ENCODE measurements at places on chromosomes 13 and 19. TPM values are rescaled to one million over a fixed set of nuclear protein-coding genes. Genes with fewer than 3 reads are reported as not detected.
A peak's percentile ranks its signal among the peaks of the same experiment; 100 is the strongest.

DNA sequence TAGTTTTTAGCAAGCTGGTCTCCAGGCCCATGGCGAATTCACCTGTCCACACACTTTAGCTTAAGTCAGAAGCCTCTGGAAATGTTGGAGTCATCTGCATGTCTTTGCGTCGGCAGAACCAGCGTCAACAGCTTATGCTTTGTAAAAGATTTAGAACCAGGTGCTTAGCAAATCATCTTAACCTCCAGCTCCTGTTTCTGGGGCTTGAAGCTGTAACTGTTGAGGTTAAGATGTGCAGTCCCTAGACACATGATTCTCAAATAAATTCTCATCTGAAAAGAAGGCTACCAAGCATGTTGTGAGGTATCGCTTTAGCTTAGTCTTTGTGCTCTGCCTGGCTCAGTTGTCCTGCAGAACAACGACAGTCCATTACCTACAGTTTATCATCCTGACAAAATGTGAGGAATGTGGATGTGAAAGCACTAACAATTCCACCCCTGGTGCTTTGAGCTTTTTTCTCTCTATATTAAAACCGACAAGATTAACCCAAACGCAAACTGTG lies 4.4 kb downstream of the EFNB2 start:
- no peak for DNase-seq

DNA sequence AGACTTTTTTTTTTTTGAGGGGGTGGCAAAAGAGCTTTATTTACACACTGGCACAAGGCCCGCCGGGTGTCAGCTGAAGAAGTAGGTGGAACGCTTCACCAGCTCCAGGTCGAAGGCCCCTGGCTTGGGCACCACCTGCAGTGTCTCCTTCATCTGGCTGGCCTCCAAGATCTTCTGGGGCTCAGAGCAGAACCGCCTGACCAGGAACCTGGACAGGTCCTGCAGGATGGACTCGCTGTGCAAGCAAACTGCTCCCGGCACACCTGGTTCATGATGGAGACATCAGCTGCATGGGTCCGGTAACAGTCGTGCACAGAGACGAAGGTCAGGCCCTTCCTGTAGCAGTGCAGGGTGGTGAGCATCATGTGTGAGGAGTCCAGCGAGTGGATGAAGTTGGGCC lies 4.4 kb upstream of the CYP4F2 start:
- DNase-seq = no peak

- no peak for DNase-seq
Measured at GRCh38 chr19:52492201-52492993, 35.1 kb upstream of the ZNF808 start.

GRCh38 chr13:40148101-40148500 lies 492.6 kb downstream of the COG6 start:
- no peak for DNase-seq

GRCh38 chr13:21297447-21297846 lies 121.0 kb downstream of the MRPL57 start:
- no peak for DNase-seq

DNA sequence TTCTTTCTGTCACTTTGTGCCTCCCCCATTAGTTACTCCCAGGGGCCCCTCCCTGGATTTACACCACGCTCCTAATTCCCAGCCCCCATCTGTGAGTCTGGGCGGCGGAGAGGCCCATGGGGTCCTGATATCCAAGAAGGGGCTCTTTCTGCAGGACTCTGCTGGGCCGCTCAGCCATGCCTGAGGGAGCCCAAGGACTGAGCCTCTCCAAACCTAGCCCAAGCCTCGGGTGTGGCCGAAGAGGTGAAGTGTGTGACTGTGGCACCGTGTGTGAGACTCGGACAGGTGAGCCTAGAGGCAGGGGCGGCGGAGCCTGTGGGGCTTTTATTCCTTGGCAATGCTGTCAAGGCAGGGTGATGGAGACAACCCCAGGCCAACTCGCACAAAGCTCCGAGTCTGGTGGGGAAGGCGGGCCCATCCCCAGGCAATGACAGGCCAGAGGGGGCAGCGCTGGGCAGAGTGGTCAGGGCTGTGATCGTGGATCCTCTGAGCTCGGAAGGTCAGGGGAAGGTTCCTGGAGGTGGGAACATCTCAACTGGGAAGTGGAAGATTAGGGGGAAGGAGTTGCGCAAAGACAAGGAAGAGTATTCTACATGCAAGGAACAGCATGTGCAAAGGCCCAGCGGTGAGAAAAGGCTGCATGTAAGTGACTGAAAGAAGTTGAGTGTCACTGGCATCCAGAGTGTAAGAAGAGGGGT lies 1.6 kb downstream of the PLEKHG2 start:
- no peak for DNase-seq

GRCh38 chr13:88627071-88627470 lies 955.9 kb downstream of the SLITRK5 start:
- no peak for DNase-seq

- no peak for DNase-seq
Measured at GRCh38 chr13:46206143-46206542, 5.6 kb upstream of the LRRC63 start.

DNA sequence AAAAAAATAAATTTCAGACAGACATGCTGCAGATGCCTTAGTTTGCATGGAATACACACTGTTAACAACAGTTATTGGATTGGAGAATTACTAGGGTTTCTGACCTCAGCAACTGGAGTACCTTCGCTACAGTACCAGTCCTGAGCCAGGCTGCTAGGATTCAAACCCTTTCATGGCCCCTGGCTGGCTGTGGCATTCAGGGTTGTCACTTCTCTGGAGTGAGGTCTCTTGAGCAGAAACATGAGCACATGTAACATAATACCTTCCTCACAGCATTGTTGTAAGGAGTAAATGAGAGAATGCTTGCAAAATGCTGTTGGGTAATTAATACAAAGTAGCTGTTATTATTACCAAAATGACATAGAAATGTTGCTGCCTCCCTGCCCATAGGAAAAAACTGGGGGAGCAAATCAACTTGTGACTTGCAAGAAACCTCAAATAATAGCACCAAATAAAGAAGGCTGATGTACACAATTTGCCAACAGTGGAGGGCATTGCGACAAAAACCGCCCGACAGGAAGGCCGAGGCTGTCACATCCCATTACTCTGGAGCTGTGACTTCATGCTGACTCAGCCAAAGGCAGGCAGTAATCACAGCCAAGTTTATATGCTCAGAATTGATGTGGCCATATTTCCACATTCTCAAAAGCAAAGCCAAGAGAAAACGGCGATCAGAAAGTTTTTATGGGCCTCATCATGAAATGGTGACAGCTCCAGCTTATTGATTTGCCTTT lies 100.4 kb downstream of the RFC3 start:
- DNase-seq = peak; percentile 25

DNA sequence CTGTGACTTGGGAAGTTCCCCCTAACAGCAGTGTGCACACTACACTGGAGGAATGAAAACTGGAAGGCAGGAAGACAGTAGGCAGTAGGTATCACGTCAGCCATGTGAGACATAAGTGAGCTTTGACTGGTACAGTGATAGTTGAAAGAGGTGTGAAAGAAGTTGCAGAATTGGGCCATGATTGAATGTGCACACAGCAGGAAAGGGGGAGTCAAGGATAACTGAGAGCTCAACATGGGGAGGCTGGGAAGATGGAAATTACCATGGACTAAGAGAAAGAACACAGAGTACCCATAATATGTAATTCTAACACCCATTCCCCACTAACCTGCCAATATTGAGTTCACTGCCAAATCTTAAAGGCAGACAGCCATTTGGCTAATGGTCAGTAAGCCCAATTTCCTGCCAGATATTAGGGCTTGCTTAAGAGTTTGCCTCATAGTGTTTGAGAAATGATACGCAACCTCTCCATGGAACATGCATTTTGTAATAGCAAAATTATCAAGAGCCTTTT lies 321.7 kb downstream of the DCT start:
- no peak for DNase-seq

DNA sequence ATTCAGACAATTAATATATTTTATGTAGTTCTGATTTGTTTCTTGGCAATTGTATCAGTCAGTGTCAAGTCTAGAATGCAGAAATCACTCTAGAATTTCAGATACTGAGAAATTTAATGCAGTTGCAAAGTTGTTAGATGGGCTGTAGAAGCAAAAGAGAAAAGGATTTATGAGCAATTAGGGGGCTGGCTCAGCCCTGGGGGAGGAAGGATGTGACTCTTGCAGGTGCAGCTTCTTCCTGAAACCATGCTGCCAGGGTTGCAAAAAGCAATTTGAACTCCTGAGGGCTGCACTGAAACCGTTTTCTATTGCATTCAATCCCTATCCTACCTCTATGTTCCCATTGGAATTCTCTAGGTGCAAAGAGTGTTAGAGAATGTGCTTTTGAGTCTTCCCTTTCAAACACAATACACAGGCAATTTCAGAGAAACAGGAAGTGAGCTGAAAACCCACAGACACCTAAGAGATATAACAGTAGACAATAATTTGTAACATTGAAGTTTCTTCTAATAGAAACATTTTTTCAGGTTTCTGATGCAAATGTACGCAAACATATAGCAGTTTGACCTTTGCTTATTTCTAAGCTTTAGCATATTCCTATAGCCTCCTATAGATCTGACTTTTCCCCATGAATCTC lies 814.7 kb upstream of the ATXN8OS start:
- DNase-seq = no peak

DNA sequence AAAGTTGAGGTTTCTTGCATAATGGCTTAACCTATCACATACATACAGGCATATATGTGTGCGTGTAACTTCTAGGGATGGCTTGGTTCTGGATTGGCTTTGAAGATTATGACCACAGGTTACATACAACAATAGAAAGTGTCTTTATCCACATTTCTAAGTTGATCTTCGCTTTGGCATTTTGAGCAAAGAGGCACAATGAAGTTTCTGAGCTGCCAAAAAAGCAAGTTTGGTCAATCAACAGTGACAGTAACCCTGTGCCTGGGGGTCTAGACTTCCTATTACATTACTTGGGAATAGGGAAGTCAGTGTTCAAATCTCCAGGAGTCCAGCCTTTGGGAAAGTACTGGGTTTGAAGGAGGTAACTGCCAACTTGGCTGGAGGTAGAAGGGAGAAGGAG lies 3.1 kb upstream of the SOX1 start:
- DNase-seq = no peak

DNA sequence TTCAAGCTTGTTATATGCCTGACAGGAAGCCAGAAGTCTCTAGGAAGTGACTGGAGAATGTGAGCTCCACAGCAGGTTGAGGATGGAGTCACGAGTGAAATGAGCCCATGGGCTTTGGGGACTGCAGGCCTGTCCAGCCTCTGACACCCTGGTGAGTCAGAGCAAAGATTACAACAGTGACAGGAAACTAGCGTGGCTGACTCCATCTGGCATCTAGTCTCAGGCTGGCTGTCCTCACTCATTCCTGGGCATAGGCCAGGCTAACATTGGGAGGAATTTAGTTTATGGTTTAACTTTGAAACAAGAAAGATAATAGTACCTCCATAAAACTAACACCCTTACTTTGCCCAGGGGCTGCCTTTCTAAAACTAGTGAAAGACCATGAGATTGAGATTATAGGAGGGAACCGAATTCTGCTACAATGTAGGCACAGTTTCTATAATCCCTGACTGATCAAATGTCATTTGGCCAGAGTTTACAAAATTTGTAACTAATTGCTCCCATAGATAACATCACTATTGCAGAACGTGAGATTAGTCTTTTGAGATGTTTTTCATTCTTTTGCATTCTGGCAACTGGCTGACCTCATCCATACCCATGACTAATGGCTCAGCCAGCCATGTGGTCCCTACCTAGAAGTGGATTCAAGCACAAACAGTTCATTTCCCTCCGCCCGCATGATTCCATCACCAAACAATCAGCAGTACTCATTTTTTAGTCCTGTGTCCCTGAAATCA lies 28.4 kb downstream of the PSG1 start:
- no peak for DNase-seq

- DNase-seq = no peak
Measured at GRCh38 chr13:73683746-73684145, 450.5 kb downstream of the KLF12 start.

GRCh38 chr19:22814124-22814523 lies 18.0 kb upstream of the ZNF723 start:
- DNase-seq = no peak

DNA sequence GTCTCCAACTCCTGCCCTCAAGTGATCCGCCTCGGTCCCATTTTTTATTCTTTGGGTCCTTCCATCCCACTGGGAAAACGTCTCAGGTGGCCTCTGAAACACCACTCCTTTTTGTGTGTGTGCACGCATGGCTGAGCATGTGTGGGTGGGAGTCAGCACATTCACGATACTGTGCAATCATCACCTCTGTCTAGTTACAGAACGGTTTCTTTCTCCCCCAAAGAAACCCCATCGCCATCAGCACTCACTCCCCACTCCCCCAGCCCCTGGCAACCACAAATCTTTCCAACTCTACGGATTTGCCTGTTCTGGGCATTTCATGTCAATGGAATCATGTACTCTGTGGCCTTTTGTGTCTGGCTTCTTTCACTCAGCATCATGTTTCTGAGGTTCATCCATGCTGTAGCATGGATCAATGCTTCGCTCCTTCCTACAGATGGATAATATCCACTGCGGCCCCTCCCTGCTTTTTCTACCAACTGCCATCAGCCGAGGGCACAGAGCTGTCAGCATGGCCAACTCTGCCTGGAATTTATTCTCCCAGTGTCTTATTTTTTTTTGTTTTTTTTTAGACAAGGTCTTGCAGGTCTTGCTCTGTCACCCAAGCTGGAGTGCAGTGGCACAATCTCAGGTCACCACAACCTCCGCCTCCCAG lies 9.7 kb downstream of the F2RL3 start:
- DNase-seq = no peak

GRCh38 chr19:38323291-38323690 lies 3.6 kb downstream of the KCNK6 start:
- no peak for DNase-seq

SIGLEC8 gene
- not detected for polyA plus RNA-seq

PABPC3 gene
- 0.83 TPM for polyA plus RNA-seq

ZNF20 gene
- 7.1 TPM for polyA plus RNA-seq

ASF1B gene
- polyA plus RNA-seq = 22.7 TPM

FBXL12 gene
- polyA plus RNA-seq = 31.5 TPM

ZNF98 gene
- 6.9 TPM for polyA plus RNA-seq

SCAF1 gene
- polyA plus RNA-seq = 47.6 TPM

CEACAM3 gene
- not detected for polyA plus RNA-seq

ZNF816 gene
- polyA plus RNA-seq = 14.2 TPM

ZNF99 gene
- 0.55 TPM for polyA plus RNA-seq

DCLK1 gene
- polyA plus RNA-seq = 5.6 TPM

ONECUT3 gene
- 0.03 TPM for polyA plus RNA-seq

KANK3 gene
- polyA plus RNA-seq = 8.5 TPM

RTBDN gene
- not detected for polyA plus RNA-seq

Data from right renal pelvis (tissue), 4 donors.